Activated CD4-positive, alpha-beta T cell treated with anti-CD3 and anti-CD28 coated beads, Interleukin-2, amount 50 U/mL, for 4 hours (primary cell): ENCODE measurements at places on chromosomes 2 and 18.
A peak's percentile ranks its signal among the peaks of the same experiment; 100 is the strongest.

DNA sequence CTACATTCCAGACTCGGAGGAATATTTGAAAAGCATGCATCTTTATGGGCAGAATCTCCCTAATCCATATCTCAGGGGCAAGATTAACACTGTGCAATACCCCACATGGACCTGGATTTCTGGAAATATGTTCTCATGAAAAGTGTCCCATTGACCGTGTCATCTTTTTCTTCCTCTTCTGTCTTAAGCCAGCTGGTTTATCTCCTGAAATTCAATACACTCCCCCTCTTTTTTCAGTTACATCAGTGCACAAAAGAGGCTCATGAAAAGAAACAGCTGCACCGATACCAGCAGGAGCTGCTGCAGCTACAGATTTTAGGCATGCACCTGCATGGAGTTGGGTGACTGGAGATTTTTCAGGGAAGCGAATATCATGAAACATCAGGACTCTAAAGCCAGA, 117.2 kb downstream of the SLC4A3 start:
- DNase-seq: no peak

DNA sequence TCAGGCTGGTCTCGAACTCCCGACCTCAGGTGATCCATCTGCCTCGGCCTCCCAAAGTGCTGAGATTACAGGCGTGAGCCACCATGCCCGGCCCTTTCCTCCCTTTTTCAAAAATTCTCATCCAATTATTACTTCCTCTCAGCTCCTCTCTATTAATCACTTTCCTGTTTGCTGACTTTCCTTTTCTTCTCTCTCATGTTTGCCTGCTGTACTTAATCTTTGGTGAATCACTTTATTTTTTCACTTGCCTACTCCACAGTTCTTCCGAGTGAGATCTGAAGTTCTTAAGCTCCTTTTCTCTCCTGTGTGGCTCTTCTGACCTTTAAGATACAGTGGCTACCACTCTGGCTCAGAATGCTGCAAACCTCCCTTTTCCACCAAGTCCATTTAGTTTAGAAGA, 126.3 kb upstream of the SERTAD2 start:
- DNase-seq: no peak

DNA sequence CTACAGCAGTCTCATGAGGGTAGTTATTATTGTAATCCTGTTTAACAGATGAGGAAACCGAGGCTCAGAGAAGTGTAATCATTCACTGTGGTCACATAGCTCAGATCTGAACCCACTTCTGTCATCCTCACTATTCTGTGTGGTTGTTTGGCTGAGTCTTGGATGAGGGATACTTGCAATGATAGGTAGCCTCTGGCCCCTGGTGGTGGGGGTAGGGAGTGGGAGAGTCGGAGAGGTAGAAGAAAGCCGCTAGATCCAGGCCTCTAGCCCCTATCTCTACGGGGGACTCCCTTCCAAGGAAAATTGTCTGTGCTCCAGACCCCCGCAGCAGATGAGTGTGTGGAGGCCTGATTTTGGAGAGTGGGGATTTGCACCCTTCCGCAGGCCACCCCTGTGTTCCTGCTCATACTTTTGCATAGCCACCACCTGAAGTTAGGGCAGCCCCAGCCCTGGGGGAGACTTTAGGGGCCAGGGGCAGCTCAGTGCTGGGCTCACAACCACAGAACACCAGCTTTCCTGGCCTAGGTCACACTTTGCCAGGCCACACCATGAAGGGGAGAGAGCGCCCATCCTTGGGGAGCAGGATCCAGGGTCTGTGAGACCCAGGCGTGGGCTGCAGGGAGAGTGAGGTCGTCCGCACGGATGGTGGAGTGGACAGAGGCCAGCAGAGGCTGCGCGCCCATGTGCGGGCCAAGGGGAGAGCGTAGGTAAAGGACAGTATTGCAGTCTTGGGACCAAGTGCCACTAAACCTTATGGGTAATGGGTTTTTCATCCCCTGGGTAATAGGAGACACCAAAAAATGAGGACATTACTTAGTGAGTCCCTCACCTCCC, 148.2 kb downstream of the GLI2 start:
- DNase-seq: no peak

DNA sequence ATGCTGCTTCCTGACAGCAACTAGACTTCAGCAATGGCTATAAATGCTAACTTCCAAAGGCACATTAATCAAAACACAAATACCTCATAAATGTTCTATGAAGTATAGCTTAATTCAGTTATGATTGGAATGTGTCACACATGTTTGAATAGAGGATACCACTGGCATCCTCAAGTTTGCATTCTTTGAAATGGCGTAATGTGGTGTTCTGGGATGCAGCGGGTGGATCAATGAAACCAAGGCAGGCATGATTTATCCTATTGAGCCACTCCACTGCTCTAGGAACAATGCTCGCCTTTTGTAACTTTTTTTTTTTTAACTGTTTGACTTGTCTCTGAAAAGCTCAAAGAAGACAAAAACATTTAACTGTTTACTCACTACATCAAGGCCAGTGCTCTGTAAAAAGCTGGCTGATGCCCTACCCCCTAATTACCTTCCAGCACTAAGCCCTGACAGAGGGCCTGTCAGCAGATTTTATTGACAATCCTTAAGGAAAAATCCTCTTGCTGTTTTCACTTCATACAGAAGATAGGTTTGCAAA, 278.8 kb upstream of the SESTD1 start:
- DNase-seq: no peak

- DNase-seq: no peak
Measured at GRCh38 chr2:231563378-231563961, 29.2 kb upstream of the TEX44 start.

GRCh38 chr2:177929662-177930522, 142.7 kb downstream of the PDE11A start:
- no peak for DNase-seq

DNA sequence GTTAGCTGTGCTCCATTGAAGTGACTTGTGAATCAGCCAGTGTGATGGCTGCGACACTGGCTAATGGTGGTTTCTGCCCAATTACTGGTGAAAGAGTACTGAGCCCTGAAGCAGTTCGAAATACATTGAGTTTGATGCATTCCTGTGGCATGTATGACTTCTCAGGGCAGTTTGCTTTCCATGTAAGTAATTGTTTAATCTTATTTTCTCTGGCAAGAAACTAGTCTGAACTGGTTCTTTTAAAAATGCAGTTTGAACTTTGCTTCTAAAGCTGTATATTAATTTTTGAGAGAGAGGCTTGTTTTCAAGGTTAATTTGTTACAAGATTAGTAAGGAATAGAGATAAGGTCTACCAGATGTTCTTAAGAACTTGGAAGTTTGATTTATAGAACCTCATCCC, 46.7 kb downstream of the GLS start:
- no peak for DNase-seq

GRCh38 chr18:45538444-45538843, 76.8 kb upstream of the SLC14A2 start:
- DNase-seq: no peak

DNA sequence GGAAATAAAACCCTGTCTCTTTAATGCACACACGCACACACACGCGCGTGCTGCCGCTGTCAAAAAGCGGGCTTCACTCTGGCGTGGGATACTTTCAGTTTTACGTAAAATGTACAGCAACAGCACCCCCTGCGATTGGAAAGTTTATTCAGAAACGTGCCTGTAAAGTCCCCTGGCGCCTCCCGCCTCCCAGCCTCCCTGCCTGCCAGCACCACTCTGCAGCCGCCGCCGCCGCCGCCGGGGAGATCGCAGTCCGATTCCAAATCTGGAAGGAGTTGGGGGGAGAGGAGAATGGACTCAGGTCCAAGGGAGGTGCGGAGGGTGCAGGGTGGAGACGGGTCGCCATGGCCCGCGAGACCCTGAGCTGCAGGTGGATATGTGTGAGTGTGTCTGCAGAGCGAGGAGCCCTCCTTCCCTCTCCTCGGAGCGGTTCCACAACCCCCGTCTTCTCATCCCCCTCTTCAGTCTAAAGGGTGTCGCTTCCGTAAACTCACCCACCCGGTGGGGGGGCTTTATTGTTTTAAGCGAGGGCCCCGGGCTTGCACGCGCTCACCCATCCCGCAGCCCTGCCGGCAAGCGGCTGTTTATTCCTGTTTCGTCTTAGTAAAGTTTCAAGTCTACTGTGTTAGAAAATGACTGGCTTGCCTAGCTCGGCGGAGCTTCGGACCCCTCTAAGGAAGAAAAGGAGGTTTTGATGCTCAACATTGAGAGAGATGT, 1.8 kb upstream of the BCL11A start:
- peak; percentile 43 for DNase-seq

DNA sequence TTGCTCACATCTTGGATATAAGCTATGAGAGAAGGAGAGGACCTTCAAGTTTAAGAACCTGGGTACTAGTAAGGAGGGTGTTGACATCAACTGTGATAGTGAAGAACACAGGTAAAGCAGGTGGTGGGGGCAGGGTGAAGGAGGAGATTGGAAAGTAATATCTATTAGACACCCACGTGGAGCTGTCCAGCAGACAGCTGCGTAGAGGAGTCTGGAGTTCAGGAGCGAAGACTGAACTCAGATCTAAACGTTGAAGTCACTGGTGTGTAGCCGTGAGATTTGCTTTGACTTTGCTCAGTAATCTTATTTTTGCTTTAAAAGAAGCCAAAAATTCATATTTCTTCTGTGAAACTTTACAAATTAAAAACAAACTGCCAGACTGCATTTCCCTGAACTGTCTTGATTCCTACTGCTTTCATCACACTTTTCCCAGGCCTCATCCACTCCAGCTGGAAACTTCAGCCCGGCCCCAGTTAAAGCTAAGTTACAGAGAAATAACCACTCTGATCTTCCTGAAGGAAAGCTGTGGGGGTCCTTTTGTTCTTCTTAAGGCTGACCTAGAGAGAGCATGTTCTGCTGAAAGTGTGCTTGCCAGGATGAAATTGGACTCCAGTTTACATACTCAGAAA, 533.3 kb downstream of the CNTNAP5 start:
- no peak for DNase-seq
